Fibroblast of the aortic adventitia (primary cell): ENCODE measurements at places on chromosomes 12 and 14.

DNA sequence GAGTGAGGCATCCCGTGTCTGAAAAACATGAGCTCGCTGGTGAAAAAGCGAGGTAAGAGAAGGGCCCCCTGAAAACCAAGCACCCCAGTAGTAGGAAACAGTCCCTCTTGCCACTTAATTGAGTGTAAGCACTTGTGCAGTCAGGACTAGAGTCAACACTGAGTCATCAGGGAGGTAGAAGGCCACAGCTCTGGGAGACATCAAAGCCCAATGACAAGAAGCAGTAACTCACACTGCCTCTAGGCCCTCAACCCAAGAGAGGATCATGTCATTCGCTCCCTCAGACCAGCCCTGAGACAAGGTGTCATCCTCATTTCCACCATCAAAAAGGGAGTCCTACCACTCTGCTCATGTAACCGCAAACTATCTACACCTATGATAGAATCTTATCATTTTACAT lies 17.8 kb downstream of the POMT2 start:
- DNase-seq = peak; percentile 34

DNA sequence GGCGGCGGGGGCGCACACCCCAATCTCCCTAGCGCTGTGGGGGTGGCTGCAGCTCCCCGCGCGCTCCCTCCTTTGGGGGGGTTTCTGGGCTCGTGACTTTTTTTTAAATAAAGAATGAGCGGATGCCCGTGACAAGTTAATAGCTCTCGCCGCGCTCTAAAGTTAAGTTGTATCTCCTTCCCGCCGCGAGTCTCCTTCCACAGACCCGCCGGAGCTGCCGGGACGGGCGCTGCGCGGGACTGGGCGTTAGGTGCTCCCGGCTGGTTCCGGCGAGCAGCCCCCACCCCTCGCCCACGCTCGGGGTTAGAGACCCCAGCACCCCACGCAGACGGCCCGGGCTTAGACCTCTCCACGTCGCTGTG lies 82.6 kb upstream of the HMGA2 start:
- DNase-seq = peak; percentile 57

DNA sequence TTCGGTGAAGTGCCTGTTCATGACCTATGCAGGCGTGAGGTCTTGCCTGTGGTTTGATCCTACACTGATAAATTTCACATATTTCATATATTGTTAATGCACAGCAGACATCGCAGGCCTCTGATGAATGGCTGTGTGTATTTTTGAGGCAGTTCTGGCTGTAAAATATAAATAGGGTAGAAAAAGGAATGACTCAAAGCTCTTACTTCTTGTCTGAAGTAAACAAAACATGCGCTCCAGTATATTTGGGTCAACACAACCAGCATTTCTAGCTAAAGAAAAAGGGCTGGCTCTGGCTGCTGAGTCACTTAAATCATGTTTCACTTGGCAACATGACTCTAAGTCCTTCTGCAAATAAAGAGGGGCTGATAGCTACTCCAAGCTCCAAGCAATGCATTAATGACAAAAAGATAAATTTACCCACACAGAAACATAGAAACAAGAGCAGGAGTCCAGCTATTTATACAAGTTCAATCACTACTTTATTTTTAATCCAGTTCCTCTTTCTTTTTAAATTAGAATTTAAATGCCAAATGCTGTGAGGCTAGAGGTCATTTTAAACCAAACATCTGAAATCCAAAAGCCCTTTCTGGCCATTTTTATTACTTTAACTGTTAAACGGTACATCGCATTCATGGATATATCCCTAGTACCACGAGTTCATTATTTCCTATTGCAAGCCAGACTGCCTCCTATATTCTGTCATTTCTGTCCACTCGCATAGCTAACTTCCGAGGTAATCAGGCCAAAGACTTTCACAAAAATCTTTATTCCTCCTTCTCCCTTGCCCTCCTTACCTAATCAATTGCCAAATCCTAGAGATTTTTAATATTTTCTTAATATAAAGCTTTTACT lies 54.3 kb upstream of the TMCC3 start:
- peak; percentile 86 for DNase-seq

DNA sequence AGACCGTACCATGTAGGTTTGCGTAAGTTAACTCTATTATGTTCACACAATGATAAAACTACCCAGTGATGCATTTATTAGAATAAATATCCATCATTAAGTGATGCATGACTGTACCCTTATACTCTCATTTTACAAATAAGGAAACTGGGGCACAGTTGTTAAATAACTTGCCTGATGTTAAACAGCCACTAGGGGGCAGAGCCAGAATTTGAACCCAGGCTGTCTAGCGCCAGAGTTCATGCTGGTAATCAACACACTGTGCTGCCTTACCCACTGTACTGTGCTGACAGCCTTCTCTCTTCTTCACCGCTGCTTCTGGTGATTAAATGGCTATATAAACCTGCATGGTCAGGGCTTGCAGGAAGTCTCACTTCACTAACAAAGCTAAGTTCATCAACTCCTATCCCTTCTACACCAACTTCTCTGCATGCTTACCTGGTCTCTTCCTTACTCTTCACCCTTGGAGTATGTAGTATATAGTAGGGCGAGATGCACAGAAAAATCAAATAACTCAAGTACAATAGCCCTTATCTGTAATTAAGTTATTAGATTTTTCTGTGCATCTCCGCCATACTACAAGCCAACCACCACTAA lies 43.6 kb upstream of the APPL2 start:
- DNase-seq = peak; percentile 39

DNA sequence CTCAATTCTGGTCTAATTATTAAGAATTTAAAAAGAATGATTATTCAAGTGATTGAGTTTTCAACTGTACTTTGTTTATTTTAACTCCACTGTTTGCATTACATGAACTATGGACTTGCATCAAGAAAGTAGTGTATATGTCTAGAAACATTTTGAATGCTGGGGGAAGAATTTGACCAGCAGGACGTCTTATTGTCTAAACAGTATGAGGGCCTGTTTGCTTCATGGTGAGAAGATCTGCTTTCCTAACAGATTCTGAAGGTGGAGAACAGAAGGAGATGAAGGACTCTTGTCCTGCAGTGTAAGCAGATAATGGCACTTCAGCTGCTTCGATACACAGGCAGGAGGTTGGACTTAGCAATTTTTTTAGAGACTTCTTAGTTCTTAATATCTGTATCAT lies 176.0 kb downstream of the DACT1 start:
- no peak for DNase-seq

- no peak for DNase-seq
Measured at GRCh38 chr12:89064780-89065179, 287.5 kb downstream of the DUSP6 start.

- DNase-seq = peak; percentile 43
Measured at GRCh38 chr12:119153477-119154434, 25.0 kb upstream of the HSPB8 start.

DNA sequence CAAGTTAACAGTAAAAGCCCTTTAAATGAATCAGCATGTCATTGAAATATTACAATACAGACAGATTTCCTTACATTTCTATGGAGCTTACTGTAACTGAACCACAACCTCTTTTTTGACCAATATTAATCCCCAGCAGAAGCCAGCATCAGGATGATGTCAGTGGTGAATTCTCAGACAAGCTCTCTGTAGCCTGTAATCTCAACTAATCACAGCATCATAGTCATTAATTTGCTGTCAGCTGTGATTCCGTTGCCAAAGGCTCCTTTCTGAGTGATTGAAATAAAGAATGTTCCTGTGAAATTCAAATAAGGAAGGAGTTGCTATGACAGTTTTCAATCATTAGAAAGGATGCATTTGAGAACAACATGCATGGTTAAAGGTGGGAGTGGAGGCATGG lies 323.1 kb downstream of the PDZRN4 start:
- no peak for DNase-seq
